ENCODE measurements at places on chromosomes 1 and 21.

DNA sequence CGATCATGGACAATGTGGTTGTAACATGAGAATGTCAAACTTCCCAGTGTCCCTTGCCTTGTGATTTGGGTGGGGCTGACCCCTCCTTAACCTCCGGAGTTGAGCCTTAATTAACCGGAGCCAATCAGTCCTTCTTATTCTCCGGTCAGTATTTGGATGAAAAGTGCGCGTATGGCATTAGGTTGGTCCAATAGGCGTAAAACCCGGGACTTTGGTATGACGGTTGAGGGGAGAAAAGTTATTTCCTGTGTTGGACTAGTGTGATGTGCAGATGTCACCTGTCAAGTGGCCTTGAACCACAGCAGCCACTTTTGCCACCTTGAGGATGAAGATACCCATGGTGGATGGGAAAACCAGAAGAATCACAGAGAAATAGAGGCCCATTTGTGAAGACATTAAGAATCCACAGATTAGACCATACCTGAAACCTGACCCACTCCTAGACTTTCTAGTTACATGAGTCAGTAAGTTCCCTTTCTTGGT lies 5.1 kb downstream of the PAFAH2 start:
- DNase-seq, result no peak

GRCh38 chr1:88029899-88030298 lies 654.2 kb upstream of the PKN2 start:
- DNase-seq, result no peak

DNA sequence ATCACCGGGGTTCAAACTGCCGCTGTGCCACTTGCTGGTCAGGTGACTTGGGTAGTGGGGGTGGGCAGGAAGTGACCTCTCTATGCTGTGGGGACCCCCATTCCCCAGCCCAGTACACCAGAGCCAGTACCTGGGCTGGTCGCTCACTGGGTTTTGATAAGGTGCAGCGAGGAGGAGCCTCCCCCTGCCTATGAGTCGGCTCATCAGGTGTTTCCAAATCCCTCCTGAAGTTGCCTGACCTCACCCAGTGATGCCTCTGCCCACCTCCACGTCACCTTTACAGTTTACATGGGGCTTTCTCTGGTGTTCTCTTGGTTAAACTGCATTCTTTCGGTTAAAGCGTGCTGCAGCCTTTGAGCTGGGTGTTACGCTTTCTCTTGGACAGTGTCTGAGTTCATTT lies 58.2 kb downstream of the ARHGEF10L start:
- DNase-seq, result no peak

DNA sequence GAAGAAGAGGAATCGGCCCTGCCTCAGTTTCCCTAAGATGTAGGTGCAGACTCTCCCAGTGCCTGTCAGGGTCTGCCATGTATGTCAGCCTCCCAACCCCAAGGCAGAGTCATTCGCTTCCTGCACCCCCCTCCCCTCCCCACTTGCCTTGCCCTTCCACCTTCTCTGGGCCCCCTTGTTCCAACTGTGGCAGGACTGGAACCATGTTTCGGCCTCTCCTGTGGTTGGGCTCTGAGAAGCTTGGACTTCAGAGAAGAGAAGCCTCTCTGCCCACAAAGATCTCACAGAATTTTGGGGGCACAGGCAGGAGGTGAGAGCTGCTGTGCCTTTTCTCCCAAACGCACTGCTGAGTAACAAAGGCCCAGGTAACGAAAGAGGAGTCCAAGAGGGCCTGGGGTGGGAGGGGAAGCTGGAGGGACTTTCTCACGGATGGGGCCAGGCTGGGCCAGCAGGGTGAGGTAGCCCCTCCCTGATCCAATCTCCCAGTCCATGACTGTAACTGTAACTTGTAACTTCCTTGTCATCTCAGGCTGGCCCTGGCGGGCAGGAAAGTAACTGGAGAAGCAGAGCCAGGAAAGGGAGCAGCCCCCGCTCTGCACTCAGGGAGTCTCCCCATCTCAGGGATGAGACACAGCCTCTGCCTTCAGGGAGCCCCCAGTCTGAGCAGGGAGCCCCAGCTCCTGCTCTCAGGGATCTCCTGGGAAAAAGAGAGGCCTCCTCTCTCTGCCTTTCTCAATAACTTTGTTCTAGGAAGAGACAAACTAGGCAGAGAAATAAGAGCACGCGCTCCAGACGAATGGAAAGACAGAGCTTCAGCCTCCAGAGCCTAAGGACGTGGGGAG lies 11.3 kb downstream of the CRABP2 start:
- no peak for DNase-seq
